ENCODE measurements at places on chromosomes 6 and 20. TPM values are rescaled to one million over a fixed set of nuclear protein-coding genes. Genes with fewer than 3 reads are reported as not detected.

LRFN2 gene
- 2.6 TPM for total RNA-seq

IL17F gene
- total RNA-seq: not detected

BTN1A1 gene
- total RNA-seq: 0.38 TPM

SHLD1 gene
- total RNA-seq: 5.2 TPM

CCN2 gene
- total RNA-seq: 177 TPM

SUMO4 gene
- 1.9 TPM for total RNA-seq

FAM209B gene
- total RNA-seq: not detected

ADGRF5 gene
- total RNA-seq: not detected

GRCh38 chr6:138455746-138456400 lies 43.4 kb downstream of the NHSL1 start:
- no peak for DNase-seq

- peak; percentile 12 for DNase-seq
These were observed 84.9 kb downstream of the ASCC3 start for GRCh38 chr6:100796049-100796823.

GRCh38 chr6:111276736-111277135 lies 189.4 kb downstream of the SLC16A10 start:
- DNase-seq: no peak

GRCh38 chr20:54151075-54151439 lies 22.7 kb downstream of the CYP24A1 start:
- no peak for DNase-seq

- no peak for DNase-seq
These were observed 5.0 kb downstream of the MDFI start for GRCh38 chr6:41642960-41643898.

- DNase-seq: no peak
These were observed 480.5 kb upstream of the MAN1A1 start for GRCh38 chr6:119830069-119830468.

GRCh38 chr6:22928775-22929174 lies 359.4 kb downstream of the HDGFL1 start:
- peak; percentile 2 for DNase-seq

DNA sequence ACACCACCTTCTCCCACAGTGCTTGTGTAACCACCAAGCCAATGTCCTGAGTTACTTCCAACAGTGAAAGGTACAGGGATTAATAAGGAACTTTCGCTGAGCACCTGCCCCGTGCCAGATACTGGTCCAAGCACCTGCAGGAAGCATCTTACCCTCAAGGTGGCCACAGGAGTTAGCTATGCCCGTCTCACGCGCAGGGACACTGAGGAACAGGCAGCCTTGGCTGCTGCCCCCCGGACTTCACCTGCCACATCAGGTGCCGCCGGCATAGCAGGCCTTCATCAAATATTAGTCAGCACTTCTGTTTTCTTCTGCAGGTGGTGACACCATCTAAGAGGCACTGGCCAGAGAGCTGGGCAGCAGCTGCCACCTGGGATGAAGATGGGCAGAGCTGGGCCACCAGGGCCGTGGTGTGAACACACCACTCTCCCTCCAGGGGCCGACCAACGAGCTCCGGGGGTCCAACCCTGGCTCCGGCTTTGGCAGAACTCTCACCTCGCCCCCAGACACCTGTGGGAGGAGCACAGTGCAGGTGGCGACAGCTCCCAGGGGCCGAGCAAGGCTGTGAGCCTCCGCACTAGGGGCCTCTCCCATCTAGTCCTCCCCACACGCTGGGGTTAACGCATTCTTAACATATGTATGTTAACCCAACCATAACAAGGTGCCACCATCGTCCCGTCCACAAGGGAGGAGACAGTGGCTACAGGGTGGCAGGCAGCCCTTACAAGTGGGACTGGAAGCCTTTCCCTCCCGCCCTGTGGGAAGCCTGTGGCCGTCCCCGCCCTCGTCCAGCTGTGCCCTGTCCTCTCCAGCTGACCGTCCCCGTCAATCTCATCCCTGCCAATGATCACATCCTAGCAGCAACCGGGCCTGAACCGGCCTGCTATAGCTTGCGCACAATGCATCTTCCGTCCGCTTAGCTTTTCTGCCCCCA lies 2.9 kb upstream of the PPDPF start:
- no peak for DNase-seq

- no peak for DNase-seq
These were observed 27.6 kb upstream of the LY86 start for GRCh38 chr6:6560909-6561308.

- no peak for DNase-seq
These were observed 23.6 kb upstream of the LMBRD1 start for GRCh38 chr6:69820438-69820837.

GRCh38 chr6:1536526-1537429 lies 72.9 kb upstream of the FOXC1 start:
- DNase-seq: peak; percentile 30

- no peak for DNase-seq
These were observed 11.3 kb upstream of the AFDN start for GRCh38 chr6:167815296-167815980.

DNA sequence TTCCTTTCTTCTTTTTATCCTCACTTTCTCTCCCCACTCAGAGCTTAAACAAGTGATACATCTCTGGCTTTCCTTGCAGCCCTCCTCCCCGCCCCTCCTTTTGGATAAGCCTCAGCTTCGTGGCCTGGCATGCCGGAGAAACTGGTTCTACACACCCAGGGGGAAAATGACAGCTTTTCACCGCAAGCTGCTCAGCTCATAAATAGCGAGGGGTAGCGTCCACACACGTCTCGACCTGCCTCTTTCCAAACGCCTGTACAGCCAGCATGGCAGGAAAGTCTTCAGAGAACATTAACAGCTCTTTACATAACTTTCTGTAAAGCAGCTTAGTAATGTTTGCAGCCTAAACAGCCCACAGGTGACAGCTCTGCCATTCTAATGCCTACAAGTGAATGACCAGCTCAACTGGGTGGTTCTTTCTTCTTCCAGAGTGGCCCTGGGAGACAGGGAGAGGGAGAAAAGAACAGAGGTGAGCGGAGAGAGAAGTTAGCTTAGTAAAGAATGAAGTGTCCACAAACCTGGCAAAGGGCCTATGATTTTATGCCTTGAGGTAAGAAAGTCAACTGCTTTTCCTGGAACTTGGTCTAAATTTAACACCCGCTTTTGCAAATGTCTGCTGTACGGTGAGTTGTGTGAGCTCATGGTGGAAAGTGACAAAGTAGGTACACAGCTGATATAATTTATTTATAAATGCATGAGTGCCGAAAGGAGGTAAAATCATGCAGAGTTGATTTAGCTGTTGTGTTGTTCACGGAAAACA lies 251.5 kb downstream of the TFAP2A start:
- DNase-seq: peak; percentile 20

- no peak for DNase-seq
These were observed 60.6 kb upstream of the ATXN1 start for GRCh38 chr6:16821834-16822264.

- no peak for DNase-seq
These were observed 221.9 kb downstream of the TTLL2 start for GRCh38 chr6:167546611-167547327.

Measured in GM23338 (cell line).